ENCODE measurements at places on chromosomes 7 and 10. TPM values are rescaled to one million over a fixed set of nuclear protein-coding genes. Genes with fewer than 3 reads are reported as not detected.
A peak's percentile ranks its signal among the peaks of the same experiment; 100 is the strongest.

The SPDYE16 gene
- 0.12 TPM for total RNA-seq

The ADAMTS14 gene
- total RNA-seq, result 0.81 TPM

The VPS37D gene
- total RNA-seq, result 1.4 TPM

The CYP3A4 gene
- total RNA-seq, result 0.32 TPM

The EPO gene
- total RNA-seq, result not detected

The SMKR1 gene
- not detected for total RNA-seq

The PPP1R3C gene
- 184 TPM for total RNA-seq

The STAMBPL1 gene
- 7.8 TPM for total RNA-seq

GRCh38 chr10:34236931-34237330, 578.2 kb downstream of the PARD3 start:
- DNase-seq, result no peak

DNA sequence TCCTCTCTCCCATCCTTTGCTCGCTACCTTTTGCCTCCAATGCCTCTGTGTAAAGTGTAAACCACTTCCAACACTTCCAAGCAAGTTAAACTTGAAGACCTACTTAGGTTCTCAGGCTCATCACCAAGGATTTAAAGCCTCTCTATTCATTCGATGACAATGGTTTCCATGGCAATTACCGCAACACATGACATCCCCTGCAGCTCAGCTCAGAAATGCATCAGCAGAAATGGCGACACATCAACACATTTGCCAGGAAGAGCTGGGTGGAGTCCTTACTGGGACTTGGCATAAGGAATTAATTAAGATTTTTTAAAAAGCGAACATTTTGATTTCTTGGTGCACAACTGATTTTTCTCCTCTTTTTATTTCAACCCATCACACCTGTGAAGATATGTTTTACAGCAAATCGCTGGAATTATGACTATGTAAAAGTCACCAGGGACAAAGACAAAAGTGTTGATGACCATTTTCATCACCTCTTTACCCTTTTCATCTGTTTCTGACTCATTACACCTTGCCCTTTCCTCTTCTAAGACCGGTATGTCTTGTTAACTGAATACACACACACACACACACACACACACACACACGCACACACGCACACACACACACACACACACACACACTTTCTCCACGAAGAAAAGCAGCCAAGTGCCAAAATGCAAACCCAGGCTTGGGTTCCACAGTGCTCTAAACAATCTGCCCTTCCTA, 453.4 kb upstream of the CELF2 start:
- DNase-seq, result no peak

- no peak for DNase-seq
Measured at GRCh38 chr10:29621161-29621560, 13.6 kb downstream of the SVIL start.

GRCh38 chr10:112753961-112754411, 196.1 kb upstream of the TCF7L2 start:
- DNase-seq, result no peak

DNA sequence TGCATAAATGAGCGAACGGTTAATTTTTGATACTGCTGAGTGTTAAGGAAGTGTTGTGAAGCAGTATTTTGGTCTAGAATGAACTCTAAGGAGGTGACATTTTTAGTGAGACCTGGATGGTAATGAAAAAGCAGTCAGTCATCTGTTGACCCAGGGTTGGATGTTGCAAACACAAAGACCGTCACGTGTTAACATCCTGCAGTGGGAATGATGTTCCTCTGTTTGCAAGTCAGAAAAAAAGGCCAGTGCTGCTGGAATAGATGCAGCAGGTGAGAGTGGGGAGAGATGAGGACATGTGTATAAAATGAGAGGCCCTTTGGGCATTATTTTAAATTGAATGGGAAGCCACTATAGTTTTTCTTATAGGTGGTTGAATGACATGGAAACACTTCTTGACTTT, 39.3 kb downstream of the INSYN2A start:
- no peak for DNase-seq

DNA sequence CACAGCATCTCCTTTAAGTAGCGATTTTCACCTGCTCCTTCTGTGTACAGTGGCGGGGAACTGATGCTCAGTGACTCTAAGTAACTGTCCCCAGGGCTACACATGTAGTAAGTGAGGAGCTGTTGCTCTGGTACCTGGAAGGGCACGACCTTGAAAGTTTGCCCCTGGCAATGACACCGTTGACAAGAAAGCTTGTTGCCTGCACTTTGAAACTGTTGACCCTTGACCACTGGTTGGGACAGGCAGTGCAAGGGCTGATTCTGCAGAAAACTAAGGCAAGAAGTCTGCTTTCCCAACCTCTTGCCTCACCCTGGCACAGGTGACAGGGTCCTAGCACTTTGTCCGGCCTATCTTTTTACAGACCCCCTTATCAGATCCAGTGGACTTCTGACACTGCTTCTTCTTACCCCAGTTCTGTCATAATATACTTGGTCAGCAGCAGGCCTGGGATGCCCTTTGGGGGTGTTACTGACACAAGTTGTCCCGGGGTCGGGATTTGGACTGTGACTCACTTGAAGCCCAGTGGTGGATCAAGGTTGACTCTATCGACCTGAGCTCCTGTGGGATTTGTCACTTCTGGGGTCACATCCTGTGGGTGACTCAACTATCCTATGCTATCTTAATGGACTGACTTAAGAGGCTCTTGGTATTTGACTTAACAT, 5.8 kb downstream of the ACSL5 start:
- no peak for DNase-seq

- DNase-seq, result no peak
Measured at GRCh38 chr7:47847207-47847606, 101.1 kb downstream of the PKD1L1 start.

DNA sequence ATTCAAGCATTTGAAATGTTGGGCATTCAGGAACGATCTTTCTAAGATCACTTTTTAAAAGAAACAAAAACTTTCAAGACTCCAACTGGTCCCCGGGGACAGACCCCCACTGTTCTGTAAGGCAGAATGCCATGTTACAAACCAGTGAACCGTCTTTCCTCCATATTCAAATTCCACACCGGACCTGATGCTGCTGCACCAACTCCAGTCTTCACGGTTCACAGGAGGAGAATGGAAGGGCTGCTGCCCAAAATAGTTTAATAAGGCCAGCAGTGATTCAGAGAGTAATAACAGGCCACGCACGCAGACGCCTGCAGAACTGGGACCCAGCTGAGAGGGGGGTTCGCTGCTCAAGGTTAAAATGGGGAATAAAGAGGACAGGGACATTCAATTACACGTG, 47.2 kb downstream of the OSBPL3 start:
- peak; percentile 25 for DNase-seq

DNA sequence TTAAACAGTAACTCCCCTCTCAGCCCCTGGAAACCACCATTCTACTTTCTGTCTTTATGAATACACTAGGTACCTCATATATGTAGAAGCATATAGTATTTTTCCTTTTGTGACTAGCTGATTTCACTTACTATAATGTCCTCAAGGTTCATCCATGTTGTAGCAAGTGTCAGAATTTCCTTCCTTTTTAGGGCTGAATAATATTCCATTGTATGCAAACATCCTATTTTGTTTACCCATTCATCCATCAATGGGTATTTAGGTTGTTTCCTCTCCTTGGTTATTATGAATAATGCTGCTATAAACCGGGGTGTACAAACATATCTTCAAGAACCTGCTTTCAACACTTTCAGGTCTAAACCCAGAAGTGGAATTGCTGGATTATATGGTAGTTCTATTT, 125.3 kb downstream of the SGMS1 start:
- DNase-seq, result no peak

DNA sequence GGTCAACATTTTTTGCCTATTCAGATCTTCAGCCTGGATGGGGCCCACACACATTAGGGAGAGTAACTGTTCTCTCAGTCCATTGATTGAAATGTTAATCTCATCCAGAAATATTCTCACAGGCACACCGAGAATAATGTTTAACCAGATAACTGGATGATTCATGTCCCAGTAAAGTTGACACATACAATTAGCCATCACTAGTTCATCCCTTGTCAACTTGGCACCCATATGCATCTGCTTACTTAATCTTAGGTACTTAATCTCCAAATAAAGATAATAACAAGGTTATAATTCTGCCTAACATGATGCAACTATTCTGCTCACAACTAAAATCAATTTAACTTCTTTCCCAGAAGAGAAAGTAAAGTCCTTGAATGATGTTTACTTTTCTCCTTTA, 502.6 kb downstream of the ADRA2A start:
- DNase-seq, result no peak

DNA sequence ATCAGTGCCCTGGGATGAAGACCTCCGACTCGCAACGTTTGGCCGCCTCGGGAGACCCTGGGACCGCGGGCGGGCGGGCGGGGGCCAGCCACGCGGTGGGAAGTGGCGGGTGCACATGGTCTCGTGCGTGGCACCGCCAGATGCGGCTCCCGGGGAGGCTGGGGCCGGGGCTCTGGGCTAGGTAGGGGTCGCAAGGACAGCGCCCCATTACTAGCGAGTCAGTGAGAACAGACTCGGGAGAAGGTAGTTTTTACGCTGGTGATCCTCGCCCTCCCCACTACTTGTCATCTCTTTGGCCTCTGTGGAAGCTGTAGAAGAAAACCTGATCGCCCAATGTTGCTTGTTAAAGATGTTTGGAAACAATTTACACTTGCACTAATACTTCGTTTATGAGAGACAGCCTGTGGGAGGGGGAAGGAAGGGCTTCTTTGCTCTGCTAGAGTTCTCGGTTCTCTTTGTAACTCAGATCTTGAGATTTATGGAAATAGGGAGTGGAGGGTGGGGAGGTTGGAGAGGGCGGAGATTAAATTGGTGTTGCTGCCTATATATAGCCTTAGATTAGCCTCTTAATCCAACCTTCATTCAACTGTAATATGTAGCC, 591 bp downstream of the BZW2 start:
- peak; percentile 38 for DNase-seq

GRCh38 chr7:119436882-119437281, 836.1 kb upstream of the KCND2 start:
- no peak for DNase-seq

DNA sequence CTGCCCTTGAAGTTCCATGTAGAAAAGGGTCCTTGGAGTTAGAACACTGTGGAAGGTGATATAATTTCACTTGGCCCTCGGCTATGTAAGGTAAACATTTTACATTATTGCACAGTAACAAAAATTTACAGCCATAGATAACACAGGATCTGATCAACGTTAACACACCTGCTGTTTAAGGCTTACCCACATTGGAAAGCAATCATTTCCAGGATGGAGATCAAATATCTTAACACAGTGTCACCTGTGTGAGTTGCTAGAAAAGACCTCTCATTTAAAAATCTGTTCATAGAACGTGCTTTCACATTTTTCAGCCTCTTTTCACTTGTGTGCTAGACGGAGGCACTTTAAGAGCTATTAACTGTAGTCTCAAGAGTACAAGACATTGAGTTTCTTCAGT, 1.9 kb downstream of the TMEM229A start:
- DNase-seq, result no peak

DNA sequence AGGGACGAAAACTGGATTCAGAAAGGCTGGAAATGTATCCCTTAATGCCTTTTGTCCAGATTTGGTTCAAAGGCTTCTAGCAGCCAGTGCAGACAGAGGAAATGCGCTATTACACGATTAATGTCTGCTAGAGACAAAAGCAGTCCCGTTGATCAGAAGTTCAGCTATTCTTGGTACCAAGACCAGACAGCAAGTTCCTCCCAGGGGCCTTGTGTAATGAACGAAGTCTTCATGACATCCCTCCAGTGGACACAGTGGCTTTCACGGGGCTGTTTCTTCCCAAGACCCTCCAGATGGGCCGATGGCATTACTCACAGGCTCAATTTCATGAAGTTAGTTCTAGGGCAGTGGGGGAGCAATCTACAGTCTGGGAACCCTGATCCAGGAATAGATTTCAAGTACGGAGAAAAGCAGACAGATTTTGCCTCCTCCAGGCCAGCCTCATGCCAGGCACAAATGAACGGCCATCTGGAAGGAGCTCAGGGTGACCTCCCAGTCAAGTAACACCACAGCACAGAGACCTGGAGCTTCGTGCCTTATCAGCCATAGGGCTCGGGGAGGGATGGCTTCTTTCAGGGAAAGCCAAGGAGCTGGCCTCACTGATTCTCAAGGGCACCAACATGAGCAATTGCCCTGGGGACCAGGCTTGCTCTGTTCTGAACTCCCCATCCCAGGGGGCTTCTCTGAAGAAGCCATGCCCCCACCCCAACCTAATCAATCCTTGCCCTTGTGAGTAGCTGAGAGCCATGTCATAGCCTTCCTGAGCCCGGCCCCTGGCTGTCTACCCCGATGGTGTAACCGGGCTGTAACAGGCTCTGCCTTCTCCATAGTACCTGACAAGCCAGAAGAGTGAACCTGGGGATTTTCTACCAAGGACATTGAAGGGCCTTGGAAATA, 101.1 kb downstream of the PRKAG2 start:
- DNase-seq, result no peak

DNA sequence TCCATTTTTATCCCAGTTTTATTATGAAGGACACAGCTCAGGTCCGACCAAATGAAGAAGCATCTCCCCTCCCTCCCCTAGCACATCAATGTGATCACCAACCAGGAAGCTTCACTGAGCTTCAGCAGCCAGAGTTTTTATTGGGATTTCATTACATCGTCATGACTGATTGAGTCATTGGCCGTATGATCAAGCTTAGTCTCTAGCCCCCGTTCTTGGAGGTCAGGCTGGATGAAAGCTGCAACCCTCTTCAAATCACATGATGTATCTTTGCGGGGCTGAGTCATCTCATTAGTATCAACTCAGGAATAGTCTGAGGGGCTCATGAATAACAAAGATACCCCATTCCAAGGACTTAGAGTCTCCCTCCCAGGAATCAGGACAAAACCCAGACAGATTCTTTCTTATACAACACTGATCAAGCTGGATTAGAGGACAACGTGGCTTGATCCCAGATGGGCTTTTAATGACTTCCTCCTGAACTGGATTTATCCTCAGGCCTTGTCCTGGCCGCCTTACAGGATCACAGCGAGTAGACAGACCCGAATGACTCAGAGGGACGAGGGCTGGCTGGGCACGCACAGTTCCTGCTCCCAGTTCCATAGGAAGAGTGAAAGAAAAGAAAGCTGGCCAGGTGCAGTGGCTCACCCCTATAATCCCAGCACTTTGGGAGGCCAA, 14.5 kb downstream of the LIMK1 start:
- DNase-seq, result no peak
